Glutamatergic neuron (in vitro differentiated cells): ENCODE measurements at places on chromosomes 1 and 21.

- no peak for DNase-seq
Observed at GRCh38 chr21:9759972-9760371, 761.4 kb upstream of the TPTE start.

- no peak for DNase-seq
Observed at GRCh38 chr1:28064064-28064463, 24.3 kb downstream of the EYA3 start.

DNA sequence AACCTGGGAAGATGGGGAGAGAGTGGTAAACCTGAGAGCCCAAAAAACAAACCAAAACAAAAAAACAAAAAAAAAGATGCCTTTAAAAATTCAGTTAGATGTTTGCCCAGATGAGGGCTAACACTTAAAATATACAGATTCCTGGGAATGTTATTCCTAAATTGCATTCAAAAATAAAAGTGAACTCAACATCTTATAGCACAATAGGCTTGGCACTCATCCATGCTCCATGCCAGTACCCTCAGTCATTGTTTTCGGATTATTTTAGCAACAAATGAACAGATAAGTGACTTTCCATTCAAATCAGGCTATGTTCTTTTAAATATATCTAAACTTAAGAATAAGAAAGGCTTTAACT, 3.7 kb downstream of the ATP1A1 start:
- no peak for DNase-seq

DNA sequence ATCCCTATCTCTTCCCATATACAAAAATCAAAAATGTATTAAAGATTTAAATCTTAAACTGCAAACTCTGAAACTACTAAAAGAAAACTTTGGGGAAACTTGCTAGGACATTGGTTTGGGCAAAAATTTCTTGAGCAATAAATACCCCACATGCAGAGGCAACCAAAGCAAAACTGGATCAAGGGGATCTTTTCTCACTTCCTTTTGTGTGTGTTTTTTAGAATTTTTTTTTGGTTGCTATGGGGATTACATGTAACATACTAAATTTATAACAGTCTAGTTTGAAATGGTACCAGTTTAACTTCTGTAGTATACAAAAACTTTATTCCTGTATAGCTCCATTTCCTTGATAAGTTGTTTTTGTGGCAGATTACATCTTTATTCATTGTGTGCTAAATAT, 16.8 kb downstream of the MAST2 start:
- DNase-seq: no peak

GRCh38 chr1:169044296-169044695, 62.2 kb upstream of the ATP1B1 start:
- no peak for DNase-seq

DNA sequence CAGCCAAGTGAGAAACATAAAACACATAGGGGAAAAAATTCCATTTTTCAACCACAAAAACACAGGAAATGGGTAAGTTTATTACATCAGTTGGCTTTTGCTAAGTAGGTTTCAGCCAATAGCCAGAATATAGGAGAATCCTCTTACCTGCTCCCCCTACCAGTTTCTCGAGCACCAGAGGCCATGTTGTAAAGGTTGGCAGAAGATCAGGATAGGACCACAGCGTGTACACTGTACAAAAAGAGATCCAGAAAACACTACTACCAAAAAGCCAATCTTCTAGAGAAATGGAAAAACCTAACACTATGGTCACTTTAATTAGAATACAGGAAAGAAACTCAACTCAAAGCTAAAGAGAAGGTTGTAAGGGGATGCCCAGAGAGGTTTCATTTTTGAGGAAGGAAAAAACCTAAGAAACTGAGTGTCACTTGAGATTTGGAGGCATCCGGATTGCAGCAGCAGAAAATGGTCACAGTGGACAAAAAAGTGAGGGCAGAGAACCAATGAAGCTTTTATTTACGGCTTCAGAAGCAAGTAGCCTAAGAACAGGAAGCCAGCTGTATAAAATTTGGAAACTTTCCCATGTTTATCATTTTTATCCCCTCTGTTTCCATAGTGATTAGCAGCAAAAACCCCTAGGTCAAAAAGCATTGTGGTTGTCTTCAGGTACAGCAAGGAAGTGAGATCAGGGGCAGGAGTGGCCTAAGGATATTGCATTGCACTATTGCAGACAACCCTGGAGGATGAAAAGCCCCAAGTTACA, 2.9 kb downstream of the EIF2D start:
- no peak for DNase-seq

DNA sequence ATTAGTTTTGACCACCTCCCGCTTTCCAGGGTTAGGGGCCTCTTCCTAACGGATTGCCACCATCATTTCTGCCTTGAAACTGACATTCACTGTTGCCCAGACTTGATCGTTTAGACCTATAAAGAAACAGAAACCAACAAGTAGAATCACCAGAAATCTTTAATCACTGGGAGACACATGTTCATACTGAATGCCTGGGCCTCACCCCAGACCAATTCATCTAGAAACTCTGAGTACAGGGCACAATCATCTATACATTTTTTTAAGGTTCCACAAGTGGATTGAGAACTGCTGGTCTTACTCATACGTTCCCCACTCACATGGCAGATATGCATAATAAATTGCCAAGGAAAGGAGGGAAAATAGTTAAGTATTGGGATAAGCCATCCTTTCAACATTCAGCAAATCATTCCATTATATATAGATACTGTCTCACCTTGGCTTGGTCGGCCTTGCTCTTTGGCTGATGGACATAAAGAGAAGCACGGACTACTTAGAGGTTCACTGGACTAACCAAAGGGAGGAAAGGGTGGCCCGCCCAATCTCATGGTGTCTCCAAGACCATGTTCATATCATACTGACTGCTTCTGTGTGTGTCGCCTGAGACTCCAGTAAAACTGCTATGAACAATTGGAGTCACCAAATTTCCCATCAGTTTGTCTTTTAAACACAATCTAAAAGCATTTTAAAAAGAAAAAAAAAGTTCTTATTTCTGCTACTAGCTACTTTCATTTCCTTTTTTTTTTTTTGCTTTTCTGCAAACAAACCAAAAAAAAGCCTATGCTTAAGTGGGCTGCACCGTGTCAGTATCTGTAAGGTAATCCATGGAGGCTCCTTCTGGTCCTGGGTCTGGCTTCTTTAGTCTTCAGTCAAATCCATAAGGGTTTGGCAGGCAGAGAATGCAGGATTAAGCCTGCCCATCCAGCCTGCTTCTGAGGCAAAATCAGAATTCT, 9.4 kb upstream of the TARBP1 start:
- DNase-seq: no peak

GRCh38 chr1:155066777-155067176, 3.2 kb downstream of the EFNA4 start:
- no peak for DNase-seq

- DNase-seq: no peak
Observed at GRCh38 chr1:245858022-245858721, 648.9 kb downstream of the SMYD3 start.

- DNase-seq: no peak
Observed at GRCh38 chr1:208254862-208255261, 10.7 kb upstream of the PLXNA2 start.

GRCh38 chr1:6745073-6745472, 40.2 kb upstream of the CAMTA1 start:
- no peak for DNase-seq

DNA sequence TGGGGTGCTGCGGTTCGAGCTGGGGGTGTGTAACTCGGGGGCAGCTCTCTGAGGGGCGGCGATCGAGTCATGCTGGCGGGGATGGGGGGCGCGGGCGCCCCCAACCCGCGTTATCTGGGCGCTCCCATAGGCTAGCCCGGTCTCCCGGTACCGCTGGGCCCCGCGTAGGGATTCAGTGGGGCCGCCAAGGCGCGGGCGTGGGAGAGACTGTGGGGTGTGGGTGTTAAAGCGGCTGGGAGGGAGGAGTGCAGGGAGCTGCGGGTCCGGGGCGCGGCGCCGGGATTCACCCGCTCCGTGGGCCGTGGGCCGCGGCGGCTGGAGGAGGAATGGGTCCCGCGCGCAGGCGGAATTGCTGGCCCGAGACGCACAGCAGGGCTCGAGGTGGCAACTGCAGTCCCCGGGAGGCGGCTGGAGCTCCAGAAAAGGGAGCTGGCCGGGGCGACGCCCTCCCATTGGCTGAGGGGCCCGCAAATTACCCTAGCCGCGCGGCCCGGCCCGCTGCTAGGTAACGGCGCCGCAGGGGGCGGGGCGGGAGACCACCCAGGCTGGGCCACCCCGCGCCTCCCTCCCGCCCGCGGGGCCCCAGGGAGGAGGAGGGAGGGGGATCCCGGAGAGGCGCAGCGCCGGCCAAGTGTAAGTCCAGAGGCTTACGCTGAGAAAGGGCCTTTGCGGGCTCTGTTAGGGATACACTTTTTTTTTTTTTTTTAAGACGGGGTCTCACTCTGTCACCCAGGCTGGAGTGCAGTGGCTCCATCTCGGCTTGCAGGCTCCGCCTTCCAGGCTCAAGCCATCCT, at the start of gene PTCH2:
Gene PTCH2, minus strand, starts transcription at position 392 of the 794 bp plus-strand sequence. Its CDS starts 321 bp downstream, at position 71.
- peak; percentile 95 for DNase-seq

GRCh38 chr1:150981177-150981804, 801 bp upstream of the ANXA9 start:
- DNase-seq: peak; percentile 75
